ENCODE measurements at places on chromosomes 5 and 9.

- DNase-seq = no peak
Observed at GRCh38 chr9:11973011-11973410, 720.2 kb upstream of the TYRP1 start.

GRCh38 chr9:126439883-126440653 lies 113.4 kb downstream of the MVB12B start:
- DNase-seq = no peak

- DNase-seq = no peak
Observed at GRCh38 chr9:34991607-34992375, 2.2 kb downstream of the DNAJB5 start.

GRCh38 chr9:33080534-33080933 lies 4.1 kb upstream of the SMU1 start:
- no peak for DNase-seq

DNA sequence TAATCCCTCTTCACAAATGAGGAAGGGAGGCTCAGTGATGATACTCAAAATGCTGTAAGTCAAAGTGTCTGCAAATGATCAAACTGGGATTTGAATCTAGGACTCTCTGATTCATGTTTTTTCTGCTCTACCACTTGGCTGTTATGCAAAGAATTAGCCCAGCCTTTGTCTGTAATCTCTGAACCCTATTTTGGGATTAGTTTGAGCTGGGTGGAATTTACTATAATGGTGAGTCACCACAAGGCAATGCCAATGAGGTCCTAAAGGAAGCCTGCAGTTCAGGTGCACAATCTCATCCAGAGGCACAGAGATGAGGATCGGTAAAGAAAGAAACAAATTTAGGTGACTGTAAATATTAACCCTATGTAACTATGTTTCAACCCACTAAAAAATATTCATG lies 29.2 kb downstream of the RFK start:
- DNase-seq = no peak

DNA sequence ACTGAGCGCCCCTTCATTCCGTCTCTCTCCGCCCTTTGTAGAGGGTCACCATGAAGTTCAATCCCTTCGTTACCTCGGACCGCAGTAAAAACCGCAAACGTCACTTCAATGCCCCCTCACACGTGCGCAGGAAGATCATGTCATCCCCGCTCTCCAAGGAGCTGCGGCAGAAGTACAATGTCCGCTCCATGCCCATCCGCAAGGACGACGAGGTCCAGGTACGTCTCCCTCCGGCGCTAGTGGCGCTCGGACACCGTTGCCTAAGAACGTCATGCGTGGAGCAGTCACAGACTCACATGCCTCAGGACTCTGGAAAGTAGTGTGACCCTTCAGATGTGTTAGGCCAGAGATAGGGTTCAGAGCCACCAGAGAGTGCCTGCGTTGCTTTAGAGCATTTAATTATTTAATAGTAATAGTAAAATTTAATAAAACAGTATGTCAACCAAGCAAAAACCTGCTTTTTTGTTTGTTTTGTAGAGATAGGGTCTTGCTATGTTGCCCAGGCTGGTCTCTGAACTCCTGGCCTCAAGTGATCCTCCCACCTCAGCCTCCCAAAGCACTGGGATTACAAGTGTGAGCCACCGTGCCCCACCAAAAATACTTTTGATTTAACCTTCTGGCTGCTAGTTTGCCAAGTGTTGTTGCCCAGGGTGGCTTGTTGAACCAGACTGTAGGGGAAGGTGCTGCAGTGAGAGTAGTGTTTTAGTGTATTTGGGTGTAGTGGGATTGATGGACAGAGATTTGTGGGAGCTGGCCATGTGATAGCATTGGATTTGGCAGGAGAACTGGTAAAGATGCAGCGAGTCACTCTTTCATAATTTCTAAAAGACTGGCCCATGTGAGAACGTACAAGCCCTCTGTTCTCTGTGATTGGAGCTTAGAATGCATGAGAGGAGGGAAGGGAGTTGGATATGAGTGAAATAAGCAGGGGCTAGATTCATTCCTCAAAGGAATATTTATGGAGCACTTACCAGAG lies 888 bp downstream of the RPL26L1 start:
- DNase-seq = no peak

DNA sequence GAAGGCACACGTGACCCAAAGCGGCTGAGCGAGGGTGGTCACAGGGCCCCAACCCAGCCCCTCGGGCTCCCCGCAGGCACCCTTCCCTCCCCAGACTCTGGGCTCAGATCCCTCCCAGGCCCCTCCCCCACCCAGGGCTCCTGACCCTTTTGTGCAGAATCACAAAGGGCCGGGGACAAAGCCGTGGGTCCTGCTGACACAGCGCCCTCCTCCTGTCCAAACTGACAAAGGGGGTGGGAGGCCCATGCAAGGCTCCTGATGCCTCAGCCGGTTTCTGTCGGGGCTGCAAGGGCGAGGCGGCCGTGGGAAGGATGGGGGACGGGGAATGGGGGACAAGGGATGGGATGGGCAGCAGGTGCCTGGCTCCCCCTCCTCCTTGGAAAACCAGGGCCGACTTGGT lies 43.5 kb upstream of the UBAC1 start:
- no peak for DNase-seq

DNA sequence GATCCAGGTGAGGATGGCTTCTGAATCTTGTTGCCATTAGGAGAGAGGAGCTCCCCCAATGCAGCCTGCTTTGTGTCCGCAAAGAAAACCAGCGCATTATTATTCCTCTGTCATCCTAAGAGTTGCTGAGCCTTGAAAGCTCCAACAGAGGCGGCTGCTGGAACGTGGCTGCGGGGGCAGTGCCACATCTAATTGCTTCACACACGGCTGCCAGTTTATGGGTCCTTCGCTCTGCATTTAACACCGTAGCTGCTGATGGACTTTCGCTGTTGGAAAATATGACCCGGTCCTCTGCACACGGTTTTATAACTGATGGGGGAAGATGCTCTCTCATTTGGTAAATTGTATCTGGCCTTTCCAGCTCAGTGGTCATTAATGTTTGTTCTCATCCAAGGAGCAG lies 38.0 kb downstream of the ZNF622 start:
- no peak for DNase-seq

GRCh38 chr5:55720188-55720703 lies 8.1 kb upstream of the SLC38A9 start:
- DNase-seq = no peak

GRCh38 chr5:177310757-177311391 lies 824 bp downstream of the MXD3 start:
- no peak for DNase-seq

GRCh38 chr5:35675392-35675791 lies 57.7 kb downstream of the SPEF2 start:
- DNase-seq = no peak

DNA sequence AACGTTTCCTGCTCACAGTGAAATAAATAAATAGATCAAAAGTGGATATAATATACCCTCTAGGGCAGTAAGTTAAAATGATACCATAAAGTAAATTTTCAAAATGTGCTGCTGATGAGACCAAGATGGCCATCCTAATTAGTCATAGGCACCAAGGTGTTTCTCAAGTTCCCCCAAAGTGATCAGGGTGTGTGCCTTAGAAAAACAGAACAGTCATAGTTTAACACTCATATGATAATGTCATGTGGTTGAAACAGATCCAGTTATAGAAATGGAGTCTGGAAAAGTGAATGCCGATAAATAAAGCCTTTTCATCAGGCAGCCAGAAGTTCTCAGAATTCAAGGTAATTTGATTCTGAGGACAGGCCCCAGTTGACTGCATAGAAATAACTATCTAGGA lies 161.5 kb upstream of the CDKN2B start:
- no peak for DNase-seq

- DNase-seq = peak; percentile 15
Observed at GRCh38 chr9:72271613-72272478, 93.2 kb downstream of the ZFAND5 start.

GRCh38 chr9:71524516-71524915 lies 243.8 kb downstream of the CEMIP2 start:
- DNase-seq = no peak

- no peak for DNase-seq
Observed at GRCh38 chr5:99305045-99305580, 376.3 kb upstream of the CHD1 start.

GRCh38 chr5:172049226-172049796 lies 42.9 kb upstream of the FBXW11 start:
- no peak for DNase-seq

- no peak for DNase-seq
Observed at GRCh38 chr5:1122511-1123294, 10.8 kb upstream of the SLC12A7 start.

DNA sequence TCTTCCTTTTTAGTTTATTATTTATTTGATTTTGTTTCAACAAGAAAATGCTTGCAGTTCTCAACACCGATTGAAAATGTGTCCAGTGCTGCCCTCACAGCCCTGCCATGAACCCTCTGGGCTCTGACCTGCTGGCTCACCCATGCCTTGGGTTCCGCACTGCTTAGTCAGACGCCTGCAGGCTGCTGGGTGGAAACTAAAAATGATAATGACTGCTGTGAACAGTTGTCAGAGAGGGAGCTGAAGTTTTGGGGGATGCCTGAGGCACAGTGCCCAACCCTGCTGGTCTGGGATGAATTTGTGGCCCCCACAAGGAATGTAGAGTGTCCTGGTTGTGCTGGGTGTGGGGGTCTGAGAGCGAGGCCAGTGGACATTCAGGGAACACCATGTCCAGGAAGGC lies 22.2 kb upstream of the CFAP157 start:
- DNase-seq = no peak

DNA sequence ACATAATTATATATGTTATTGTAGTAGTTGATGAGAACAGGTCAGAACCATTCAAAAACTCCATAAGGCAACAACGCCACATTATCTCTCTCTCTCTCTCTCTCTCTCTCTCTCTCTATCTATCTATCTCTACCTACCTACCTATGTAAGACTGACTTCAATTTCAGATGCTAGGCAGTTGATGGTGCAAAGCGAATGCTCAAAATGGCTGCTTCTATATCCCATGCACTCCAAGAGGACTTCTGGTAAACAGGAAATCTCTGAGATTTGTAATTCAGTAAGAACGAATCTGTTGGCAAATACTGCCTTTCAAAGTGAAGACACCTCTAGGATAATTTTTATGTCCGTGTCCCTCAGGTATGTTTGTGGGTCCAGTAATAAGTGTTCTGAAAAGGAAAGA lies 43.7 kb downstream of the MEF2C start:
- no peak for DNase-seq

Data from stimulated activated CD8-positive, alpha-beta memory T cell treated with anti-CD3 and anti-CD28 coated beads, Interleukin-4, amount 100 ng/mL, for 1 hour (primary cell).